Fibroblast of skin of abdomen (primary cell): ENCODE measurements at places on chromosomes 11 and 22.

DNA sequence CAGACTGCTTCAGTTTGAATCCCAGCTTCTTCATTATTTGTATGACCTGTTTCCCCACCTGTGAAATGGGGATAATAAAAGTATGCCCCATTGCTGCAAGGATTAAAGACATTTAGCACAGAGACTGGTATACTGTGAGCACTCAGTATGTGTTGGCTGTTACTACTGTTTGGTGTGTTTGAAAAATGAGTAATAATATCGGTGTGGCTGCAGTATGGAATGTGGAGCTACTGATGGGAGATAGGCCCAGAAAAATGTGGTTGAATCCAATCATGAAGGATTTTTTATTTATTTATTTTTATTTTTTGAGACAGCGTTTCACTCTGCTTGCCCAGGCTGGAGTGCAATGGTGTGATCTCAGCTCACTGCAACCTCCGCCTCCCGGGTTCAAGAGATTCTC, 9.1 kb upstream of the C1QTNF4 start:
- no peak for DNase-seq

GRCh38 chr22:46547883-46548244, 10.4 kb upstream of the CELSR1 start:
- peak; percentile 55 for DNase-seq

GRCh38 chr22:18075101-18075719, 2.6 kb upstream of the PEX26 start:
- DNase-seq, result no peak

GRCh38 chr11:62546244-62546928, at the start of gene AHNAK:
Gene AHNAK, minus strand, starts transcription at chr11:62546806. Its CDS starts 10,708 bp downstream, at chr11:62536098.
- DNase-seq, result peak; percentile 66

DNA sequence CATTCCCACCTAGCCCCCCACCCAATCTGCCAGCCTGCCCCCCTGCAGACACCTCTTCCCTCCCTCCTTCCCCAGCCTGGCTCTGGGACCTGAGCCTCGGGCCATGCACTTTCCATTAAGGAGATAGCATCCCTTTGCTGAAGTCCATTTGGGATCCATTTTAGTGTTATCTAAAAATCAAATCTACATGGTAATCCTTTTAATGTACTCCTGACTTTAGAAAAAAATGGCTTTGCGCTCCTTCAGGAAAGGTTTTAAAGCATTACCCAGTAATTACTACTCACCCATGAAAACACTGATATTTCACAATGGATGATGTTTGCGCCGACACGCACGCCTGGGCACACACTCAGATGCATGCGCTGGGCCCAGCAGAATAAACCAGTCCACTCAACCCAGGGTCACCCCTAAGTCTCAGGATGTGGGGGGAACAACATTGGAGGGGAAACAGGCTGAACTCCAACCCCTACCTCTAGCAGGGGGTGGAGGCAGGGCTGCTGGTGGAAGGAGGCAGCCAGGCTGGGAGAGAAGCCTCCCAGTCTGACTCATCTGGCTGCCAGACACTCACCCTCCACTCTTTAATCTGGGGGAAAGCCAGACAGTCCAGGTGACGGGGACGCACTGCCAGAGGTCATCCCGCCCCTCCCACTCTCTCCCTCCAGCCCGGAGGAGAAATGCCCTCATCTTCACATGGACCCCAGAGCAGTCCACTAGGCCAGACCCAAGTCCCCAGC, 29.8 kb downstream of the LMO1 start:
- DNase-seq, result peak; percentile 55

- peak; percentile 29 for DNase-seq
Observed at GRCh38 chr11:128898580-128899344, 7.6 kb downstream of the KCNJ5 start.

DNA sequence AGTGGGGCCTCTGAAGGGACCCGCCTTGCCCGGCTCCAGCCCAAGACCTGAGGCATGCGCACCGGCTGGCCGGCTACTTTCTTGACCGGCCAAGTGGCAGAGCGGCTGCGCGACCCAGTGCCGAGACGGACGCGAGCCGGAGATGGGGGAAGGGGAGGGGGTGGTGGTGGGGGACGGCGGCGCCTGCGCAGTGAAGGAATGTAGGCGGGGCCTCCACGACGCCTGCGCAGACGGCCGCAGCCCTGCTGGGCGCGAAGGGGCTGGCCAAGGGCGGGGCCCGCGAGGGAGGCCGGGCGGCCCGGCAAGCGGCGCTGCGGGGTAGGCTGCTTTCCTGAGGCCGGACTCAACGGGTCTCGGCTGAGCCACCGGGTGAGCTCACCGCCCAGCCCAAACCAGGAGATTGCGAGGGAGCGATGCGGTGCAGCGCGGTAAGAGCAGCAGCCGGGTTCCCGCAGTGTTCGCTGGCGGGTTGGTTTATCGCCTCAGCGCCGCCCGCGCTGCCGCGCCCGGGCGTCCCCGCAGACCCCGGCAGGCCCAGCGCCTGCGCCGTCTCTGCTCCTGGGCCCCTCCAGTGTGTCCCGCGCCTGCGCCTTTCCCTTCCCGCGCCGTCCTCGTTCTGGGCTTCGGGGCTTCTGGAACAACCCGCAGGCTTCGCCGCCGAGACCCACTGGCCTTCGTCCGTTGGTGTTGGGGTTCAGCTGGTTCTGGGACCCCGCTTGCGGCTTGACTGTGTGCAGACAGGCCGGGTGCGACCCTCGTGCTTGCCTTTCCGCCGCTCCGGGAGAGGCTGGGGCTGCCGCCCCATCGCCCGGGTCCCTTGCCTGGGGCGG, at the start of gene SPECC1L:
TSS of gene SPECC1L (plus strand) at position 276 of the 830 bp plus-strand sequence. CDS start 31,401 bp downstream, outside the sequence.
- peak; percentile 92 for DNase-seq

DNA sequence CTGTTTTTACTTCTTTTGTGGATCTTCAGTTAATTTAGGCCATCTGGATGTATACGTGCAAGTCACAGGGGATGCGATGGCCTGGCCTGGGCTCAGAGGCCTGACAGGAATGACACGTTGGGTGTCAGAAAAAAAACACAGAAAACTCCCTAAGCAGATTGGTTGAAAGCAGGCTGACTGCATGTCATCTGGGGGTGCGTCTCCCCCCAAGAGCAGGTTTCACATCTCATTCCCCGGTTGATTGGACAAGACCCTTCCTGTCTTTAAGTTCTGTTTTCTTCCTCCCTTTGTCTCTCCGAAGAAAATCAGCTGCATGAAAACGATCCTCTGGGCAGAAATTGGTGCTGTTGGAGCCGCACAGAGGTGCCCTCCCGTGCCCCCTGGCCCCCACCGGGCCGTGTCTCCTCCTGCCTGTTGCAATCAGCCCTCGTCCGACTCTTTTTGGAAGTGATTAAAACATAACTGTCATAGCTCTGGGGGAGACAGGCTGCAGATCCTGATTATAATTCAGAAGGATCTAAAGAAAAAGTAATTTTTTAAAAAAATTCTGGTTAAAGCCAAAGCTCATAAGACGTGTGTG, 71.8 kb upstream of the PARVG start:
- DNase-seq, result peak; percentile 14

DNA sequence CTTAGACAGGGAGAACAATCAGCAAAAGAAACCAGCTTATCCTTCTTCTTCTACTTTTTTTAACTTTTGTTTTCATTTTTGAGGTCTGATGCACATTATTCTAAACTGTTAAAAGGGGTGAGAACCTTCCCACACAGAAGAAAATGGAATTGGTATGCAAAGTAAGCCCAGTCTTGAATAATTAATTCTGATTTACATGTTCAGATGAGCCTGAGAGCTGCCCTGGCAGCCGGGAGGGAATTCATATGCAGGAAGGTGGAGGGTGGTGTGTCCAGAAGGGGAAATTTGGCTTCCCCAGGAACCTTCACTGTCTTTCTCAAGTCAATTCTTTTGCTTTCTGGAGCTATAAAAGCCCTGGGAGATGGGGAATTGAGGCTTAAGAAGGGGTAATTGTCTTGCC, 181.0 kb downstream of the INSC start:
- no peak for DNase-seq

DNA sequence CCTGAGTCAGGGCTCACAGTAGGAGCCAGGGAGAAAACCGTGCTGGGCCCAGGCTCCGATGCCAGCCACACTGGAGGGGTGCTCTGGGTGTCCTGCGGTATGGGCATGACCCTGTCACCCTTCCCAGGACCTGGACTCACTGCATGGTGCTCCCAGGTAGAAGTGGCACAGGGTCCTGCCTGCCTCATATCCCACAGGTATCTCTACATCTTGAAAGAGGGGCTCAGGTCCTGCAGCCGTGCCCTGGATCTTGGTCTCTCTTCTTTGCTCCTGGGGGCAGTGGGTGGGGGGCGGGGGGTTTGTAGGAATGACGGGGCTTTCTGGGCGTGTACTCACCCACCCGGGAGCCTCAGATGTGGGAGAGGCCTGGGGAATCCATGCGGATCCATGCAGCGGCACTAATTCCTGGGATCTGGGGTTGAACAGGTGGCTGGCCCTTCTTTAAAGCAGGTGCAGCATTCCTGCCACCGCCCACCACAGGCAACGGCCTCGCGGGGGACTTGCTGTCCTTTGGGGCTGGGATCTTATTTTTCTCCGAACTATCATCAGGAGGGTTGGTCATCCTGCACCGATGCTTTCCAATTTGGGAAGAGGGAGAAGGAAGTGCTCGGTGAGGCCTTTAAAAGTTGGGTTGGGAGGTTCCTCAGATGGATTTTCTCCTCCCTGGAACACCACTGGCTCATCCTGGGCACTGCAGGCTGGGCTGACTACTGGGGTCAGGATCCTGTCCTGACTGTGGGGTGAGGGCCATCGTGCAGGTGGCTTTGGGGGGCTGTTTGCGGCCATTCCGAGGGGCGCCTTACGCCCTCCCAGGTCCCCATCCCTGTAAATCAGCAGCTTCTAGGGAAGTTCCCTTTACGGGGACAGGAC, 886.4 kb downstream of the BRD1 start:
- no peak for DNase-seq

DNA sequence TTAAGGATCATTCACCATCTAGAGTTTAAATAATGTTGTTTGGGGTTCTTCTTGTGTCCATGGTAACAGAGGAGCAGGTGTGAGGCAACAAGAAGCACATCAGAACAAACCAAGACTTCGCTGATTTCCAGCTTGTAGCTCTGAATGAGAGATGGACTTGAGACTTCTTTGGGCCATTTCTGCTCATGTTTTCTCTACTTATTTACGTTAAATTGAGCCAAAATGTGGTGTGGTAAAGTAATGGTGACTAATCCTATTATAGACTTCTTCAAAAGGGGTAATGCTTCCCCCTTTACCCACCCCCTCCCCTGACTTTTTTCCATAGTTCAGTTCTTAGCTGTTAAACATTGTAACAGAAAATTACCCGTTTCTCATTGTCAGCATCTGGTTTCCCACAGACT, 65.2 kb downstream of the CSTPP1 start:
- peak; percentile 65 for DNase-seq

DNA sequence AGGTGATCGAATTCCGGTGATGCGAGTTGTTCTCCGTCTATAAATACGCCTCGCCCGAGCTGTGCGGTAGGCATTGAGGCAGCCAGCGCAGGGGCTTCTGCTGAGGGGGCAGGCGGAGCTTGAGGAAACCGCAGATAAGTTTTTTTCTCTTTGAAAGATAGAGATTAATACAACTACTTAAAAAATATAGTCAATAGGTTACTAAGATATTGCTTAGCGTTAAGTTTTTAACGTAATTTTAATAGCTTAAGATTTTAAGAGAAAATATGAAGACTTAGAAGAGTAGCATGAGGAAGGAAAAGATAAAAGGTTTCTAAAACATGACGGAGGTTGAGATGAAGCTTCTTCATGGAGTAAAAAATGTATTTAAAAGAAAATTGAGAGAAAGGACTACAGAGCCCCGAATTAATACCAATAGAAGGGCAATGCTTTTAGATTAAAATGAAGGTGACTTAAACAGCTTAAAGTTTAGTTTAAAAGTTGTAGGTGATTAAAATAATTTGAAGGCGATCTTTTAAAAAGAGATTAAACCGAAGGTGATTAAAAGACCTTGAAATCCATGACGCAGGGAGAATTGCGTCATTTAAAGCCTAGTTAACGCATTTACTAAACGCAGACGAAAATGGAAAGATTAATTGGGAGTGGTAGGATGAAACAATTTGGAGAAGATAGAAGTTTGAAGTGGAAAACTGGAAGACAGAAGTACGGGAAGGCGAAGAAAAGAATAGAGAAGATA, at the start of gene MALAT1:
TSS of gene MALAT1 (plus strand) at position 69 of the 736 bp plus-strand sequence.
- peak; percentile 97 for DNase-seq

DNA sequence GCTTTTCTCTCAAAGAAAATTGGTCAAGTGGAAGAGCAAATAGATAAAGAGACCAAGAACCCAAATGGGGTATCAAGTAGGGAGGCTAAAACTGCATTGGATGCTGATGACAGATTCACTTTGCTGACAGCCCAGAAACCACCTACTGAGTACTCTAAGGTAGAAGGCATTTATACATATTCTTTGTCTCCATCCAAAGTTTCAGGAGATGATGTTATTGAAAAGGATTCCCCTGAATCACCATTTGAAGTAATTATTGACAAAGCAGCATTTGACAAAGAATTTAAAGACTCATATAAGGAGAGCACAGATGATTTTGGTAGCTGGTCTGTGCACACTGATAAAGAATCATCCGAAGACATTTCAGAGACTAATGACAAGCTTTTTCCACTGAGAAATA, 37.7 kb downstream of the RTN3 start:
- DNase-seq, result no peak

DNA sequence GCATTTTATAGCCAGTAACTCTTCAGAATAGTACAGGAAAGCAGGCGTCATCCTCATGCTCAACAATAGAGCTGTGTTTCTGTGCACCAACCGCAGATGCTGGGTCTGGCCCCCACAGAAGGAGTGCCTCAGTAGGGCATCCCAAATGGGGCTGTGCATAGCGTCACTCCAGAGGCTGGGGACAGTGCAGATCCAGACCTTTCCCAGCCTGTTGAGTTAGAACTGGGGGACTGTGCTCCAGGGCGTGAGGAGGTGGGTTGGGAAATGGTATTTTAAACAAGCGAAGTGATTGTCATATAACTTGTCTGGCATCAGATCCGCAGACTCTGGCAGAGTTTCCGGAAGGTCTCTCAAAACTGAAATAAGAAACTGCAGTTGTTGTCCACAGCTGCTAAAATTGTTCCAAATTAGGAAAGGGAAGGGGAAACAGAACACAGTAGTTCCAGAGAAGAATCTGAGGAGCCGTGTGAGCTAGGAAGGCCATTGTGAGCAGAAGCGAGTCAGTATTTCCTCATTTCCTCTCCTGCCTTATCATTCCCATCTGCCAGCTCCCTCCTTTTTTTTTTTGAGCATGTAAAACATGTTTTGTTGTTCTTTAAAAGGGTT, 52.2 kb downstream of the JAM3 start:
- peak; percentile 46 for DNase-seq

- peak; percentile 69 for DNase-seq
Observed at GRCh38 chr11:78567209-78567608, 7.5 kb downstream of the NARS2 start.

DNA sequence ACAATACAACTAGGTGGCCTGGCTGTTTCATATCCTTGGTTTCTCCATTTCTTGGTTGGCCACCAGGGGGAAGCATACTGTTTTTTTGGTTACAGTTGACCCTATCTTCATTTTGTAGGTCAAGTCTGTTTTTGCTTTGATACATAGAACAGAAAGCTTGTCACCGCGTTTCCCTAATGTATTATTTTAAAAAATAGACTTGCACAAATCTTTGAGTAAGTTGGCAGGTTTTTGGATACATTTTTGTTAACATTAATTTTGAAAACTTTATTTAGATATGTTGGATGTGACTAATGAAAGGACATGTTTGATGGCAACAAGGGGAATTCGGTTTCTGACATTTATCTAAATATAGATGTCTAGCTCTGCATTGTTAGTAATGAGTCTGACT, 3.0 kb downstream of the NCR3LG1 start:
- DNase-seq, result peak; percentile 65
